ENCODE measurements at places on chromosomes 1 and 21.

DNA sequence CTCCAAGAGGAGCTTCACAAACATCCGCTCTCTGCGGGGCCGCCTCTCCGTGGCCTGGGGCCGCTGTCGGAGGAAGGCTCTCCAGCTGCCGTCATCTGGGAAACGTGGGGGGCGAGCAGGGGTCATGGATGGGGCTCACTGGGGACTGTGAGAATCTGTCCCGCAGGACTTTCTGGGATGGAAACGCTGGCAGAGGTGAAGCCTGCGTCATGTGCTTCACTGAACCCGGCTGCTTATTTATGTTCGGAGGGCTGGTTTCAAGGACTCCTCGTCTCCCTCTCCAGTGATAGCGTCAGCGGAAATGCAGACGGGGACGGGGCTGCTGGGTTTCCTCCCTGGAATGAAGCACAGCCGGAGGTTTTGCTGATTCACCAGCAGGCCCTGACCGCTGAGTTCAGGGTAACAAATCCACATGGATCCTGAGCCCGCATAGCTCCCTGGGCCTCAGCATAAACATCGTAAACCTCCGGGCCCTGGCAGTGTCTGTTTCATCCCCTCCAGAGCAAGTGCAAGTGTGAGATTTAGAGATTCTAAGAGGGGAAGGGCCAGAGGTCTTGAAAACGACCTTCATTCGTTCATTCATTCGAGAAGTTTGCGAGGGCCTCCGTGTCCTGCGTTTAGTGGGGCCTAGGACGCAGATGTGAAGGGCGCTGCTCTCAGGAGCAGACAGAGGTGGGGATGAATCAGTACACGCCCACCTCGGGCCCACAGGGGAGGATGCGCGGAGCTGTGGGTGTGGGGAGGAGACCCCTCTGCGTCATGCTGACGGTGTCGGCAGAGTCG, 7.0 kb upstream of the POFUT2 start:
- no peak for DNase-seq

GRCh38 chr1:224809613-224810012, 119.9 kb upstream of the DNAH14 start:
- DNase-seq, result no peak

GRCh38 chr21:41373763-41374162, 11.9 kb downstream of the MX2 start:
- no peak for DNase-seq

GRCh38 chr1:41277371-41277975, 35.4 kb upstream of the SCMH1 start:
- no peak for DNase-seq

DNA sequence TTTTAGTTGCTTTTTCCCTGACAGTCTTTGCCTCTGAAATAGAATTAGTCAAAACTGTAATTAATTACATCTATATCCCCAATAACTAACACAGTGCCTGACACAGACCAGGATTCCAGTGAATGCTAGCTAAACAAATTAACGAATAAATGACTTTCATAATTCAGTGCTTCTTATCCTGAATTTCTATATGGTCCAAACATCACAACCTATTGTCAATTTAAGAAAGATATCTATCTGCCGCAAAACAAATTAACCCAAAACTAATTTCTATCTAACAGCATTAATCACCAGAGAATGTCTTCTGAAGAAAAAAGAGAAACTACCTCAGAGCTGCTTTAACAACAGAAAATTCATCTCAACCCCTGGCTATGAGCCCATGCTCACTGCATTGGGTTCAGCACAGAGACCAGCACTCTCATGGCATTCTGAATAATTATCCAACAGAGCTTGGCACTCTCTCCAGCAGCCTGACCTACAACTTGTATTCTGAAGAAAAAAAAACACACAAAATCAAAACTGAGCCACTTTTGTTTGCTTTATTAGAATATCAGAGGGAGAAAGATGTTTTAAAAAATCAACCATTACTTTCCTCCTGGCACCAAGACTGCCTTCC, 547.3 kb upstream of the BEND5 start:
- no peak for DNase-seq

GRCh38 chr1:66078412-66078811, 285.7 kb downstream of the PDE4B start:
- no peak for DNase-seq

- DNase-seq, result no peak
Measured at GRCh38 chr1:223056802-223057201, 86.2 kb downstream of the TLR5 start.

DNA sequence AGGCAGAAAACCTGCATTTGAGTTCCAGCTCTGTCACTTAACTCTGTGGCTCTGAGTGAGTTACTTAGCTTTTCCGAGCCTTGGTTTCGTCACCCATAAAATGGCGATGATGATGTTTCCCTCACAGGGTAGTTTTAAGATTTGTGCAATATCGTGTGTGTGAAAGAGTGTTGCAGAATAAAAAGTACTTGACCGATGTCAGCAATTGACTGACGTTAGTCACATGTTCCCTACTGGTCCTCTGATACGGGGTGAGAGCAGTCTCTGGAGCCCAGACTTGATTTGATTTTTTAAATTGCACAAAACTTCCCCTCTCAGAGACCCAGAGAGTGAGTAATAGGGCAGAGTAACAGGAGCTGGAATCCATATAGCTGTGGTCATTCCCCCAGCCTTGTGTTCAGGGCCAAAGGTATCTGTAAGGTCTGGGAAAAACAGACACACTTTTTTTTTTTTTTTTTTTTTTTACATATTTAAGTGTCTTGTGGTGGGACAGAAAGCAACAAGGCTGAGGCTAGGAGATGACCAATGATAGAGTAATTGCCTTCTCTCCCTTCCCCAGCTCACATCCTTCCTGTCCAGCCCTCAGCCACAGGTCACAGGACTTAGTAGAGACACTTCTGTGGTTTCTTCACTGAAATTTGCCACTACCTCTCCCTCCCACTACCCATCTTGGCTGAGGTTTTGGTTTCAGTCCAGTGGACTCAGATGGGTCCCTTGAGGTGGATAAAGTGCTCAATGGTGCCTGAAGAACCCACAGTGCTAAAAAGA, 2.0 kb downstream of the FCER1G start:
- DNase-seq, result no peak

DNA sequence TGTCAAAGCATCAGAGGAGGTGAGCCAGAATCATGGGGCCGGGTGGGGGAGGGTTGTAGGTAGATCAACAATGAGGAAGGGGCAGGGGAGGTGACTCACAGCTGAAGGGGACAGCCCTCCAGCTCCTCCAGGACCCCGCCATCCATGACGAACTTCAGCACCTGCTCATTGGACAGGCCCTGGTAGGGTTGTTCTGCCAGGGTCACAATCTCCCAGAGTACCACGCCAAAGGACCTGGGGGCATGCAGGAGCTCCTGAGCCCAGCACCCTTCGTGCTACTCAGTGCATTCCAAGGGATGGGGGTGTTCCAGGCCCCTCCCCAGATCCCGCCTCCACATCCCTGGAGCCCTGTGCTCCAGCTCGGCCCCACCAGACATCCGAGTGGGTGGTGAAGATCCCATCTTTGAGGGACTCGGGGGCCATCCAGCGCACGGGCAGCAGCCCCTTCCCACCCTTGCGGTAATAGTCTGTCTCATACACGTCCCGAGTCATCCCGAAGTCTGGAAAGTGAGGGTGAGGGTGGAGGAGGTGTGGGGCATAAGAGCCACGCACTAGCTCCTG, 17.5 kb downstream of the INSRR start:
- DNase-seq, result no peak

- no peak for DNase-seq
Measured at GRCh38 chr1:154539486-154540483, 18.7 kb downstream of the UBE2Q1 start.

GRCh38 chr1:227225715-227226346, 92.5 kb downstream of the CDC42BPA start:
- no peak for DNase-seq

- DNase-seq, result no peak
Measured at GRCh38 chr1:170687621-170688020, 23.7 kb downstream of the PRRX1 start.

DNA sequence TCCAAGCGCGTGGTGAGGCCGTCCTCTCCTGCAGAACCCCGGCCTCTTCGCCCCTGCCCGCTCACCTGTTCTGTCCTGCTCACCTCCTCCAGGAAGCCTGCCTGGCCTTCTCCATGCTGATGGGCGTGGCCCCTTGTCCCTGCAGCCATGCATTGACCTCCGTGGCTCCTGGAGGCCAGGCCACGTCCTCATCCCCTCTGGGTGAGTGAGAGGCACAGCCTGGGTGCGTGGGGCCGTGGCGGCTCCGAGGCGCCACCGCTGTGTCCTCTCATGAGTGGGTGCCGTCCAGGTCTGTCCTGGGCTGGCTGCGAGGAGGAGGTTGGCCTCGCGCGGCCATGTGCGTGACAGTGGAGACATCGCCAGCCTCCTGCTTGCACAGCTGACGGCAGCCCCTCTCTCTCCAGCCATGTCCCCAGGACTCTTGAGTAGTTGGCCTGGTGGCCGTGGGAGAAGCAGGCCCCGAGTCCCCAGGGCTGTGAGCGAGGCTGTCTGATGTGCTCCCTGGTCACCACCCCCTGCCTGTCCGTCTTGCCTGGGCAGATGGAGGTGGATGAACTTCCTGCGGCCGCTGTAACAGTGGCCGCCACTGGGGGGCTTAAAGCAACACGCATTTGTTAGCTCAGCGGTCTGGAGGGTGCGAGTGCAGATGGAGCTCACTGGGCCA, 58.1 kb downstream of the PRKCZ start:
- no peak for DNase-seq

- DNase-seq, result no peak
Measured at GRCh38 chr21:34331726-34332125, 32.1 kb upstream of the KCNE2 start.

DNA sequence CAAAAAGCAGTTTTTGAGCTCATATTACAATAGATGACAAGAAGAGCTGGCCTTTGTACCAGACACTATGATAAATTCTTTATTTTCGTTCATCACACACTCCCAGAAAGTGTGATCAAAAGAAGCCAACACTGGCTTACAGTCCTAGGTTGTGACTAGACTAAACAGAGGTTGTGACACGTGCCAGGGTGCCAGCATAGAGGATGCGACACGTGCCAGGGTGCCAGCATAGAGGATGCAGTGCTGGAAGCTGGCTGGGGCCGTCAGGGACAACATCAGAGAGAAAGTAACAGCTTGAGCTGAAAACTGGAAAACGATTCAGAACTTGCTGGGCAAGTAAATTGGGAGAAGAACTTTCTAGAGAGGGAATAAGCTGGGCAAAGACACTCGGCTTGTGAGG, 2.2 kb downstream of the MTARC1 start:
- no peak for DNase-seq

- no peak for DNase-seq
Measured at GRCh38 chr1:92587445-92587844, 100.7 kb upstream of the GFI1 start.

DNA sequence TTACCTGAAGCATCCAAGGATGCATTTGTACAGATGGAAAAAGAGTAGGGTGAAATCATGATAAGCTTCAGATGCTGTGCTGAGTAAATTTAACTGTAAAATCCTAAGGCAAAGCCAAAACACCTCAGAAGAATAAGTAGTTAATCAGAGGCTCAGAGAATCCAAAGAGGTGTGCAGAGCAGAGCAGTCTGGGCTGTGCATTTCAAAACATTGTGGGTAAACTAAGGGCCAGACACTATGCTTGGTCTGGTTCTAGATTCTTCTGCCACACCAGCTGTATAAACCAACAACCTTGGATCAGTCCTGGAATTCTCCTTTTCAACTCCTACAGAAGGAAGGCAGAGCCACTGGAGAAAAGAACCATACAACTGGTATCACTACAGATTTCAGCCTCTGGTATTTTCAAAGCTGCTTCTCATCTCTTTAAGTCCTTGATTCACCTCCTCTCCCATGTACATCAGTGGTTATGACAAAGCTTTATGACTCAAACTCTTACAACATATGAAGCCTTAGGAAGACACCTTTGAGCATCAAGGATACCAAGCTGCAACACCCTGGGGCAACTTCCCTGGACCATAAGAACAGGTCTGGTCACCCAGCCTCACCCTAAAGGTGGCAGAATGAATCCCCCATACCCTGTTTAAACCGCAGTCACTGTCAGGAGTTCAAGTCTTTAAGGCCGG, 11.6 kb upstream of the HIPK1 start:
- DNase-seq, result no peak

- DNase-seq, result peak; percentile 56
Measured at GRCh38 chr1:56378341-56379070, 200.9 kb downstream of the PLPP3 start.

DNA sequence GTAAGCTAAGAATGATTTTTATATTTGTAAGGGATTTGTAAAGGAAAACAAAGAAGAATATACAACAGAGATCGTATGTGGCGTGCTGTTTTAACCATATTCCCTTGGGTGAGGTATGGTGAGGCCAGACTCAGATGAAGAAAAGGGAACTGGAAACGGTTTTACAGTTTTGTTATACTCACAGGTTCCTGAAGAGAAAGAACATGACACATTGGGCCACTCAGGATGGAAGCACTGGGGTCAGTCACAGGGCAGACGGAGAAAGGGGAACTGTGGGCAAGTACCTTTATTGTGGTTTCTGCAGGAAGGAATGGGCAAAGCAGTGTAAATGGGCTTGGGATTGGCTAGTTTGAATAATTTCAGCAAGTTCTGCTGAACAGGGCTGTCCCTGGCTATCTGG, 177.4 kb downstream of the LBR start:
- DNase-seq, result no peak

DNA sequence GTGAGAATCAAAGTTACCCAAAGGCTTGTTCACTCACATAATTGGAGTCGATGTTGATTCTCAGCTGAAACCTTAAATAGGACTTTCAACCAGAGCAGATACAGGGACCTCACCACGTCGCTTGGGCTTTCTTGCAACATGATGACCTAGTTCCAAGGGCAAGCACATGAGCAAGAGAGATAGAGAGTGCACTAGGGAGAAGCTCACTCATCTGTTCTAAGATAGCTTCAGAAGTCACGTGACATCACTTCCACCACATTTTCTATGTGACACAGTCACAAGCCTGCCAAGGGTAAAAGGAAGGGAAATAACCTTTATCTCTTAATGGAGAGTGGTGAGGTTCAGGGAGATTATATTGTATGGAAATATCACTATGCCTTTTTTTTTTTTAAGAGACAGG, 470.1 kb upstream of the PLXNA2 start:
- DNase-seq, result no peak

DNA sequence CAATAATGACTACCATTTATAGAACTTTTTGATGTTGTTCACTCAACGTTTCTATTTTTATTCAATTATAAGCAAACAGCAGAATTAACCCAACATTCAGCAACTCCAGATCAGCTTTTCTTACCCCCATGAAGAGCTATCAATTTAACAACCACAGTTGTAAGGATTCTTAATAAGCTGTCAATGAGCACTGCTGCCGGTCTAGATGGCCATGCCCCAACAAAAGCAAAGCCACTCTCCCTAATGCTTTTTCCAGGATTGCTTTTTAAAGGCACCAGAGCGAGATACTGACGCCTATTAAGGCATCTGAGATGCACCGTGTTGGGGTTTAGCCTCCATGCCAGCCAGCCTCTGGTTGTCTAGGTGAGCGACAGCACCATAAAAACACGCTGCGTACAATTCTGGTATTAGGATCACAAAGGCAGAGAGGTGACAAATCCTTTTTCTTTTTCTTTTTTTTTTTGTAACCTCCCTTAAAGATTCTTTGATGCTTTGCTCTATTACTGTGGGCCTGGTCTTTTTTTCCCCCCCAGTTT, 39.5 kb downstream of the PTPRC start:
- no peak for DNase-seq

Measured in COR-L47 (cell line).